SHP77 (cell line): ENCODE measurements at places on chromosomes 13 and 19.

DNA sequence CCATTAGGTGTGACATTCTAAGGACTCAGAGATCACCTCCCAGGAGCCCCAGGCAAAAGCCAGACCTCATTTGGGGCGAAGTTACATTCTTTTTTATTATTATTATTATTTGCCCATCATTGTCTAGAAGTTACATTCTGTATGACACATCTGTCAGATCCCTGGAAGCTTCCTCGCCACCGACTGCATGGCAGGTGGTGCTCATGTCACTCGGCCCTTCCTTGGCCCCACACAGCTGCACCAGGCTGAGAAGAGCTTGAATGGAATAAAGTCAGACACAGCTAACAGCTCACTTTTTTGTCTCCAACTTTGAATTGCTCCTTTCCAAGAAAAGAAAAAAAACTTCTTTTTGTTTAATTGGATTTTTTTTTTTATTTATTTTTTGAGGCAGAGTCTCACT, 41.4 kb upstream of the LDLR start:
- no peak for DNase-seq

- no peak for DNase-seq
These were observed 389.2 kb downstream of the EFNB2 start for GRCh38 chr13:106145997-106146864.

GRCh38 chr13:57640607-57641006, 9.1 kb downstream of the PCDH17 start:
- no peak for DNase-seq

GRCh38 chr19:46786236-46787039, 2.0 kb downstream of the SLC1A5 start:
- peak; percentile 71 for DNase-seq

DNA sequence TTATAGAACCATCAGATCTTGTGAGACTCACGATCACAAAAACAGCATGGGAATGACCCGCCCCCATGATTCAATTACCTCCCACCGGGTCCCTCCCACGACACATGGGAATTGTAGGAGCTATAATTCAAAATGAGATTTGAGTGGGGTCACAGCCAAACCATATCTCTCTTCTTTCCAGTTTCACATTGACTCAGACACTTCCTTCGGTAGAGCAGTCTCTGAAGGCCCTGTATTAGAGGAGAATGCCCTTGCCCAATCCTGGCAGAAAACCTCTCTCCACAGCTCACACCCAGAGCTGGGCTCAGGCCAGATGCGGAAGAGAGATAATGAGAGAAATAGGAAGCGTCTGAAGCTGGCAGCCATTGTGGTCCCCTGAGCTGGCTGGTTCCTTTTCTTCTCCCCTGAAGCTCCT, 72.4 kb upstream of the CLDN10 start:
- DNase-seq: no peak

DNA sequence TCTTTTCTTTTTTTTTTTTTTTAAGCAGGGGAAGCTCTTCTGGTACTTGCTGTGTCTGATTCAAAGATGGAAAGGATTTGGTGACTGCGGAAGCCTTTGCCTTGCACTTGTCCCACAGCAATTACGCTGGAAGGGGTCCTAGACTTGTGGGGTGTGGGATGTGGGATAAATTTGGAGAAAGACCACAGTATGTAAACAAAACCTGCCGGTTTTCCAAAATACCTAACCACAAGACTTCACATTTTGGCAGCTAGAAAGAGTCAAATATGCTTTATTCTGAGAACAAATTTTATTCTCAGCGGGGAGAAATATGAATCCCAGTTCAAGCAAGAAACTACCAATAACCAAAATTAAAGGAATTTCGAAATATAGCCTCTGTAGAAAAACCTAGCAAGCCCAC, 176.5 kb downstream of the SPRY2 start:
- DNase-seq: no peak

- no peak for DNase-seq
These were observed 4.3 kb upstream of the DUXA start for GRCh38 chr19:57171551-57172081.

DNA sequence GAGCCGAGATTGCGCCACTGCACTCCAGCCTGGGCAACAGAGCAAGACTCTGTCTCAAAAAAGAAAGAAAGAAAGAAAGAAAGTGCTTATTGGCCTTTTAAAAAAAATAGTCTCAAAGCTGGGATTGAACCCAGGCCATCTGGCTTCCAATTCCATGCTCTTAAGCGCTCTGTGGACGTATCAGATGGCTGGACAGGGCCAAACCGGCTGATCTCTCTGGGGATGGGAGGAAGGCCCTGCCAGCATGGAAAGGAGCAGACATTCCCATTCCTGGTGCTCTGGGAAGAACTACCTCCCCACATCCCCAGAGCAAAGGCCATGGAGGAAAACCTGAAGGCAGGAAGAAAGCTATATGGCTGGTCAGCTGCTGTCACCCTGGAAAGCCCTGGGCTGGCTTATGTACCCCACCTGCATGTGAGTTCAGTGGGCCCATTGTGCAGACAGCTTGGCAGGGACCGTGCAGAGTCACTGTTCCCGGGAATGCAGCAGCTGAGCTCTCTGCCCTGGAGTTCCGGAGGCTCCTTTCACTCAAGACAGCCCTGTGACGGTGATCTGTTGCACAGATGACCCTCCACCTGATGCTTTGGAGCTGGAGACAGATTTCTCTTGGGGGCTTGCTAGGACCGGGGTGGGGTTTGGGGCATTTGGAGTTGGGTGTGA, 84.3 kb downstream of the SIPA1L3 start:
- no peak for DNase-seq

DNA sequence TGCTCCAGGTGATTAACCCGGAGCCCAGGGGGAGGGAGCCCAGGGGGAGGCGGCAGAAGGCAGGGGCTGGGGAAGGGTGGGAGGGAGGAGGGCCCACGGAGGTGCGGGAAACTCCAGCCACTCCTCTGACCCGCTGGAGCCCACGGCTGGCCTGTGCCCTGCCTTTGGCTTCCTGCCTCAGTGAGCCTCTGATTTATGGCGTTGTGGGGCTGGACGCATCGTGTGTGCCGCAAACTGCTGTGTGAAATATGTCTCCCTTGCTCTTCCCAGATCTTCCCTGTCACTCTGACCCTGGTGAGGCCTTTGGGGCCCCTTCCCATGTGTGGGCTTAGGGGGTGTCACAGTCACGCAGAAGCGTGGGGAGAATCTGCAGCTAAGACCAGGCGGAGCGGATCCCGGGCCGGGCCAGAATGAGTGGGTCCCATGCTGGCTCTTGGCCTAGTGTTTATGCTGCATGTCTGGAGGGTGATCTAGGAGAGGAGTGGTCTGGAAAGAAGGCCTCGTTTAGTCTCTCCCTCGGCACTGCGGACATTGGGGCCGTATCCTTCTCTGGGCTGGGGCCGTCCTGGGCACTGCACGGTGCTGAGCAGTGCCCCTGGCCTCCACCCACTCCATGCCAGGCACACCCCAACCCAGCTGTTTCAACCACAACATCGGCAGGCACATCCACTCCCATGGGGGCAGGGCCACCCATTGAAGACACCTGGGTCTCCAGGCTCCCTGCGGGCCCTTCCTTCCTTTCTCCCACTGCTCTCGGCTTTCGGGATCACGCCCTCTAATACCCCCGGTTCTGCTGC, 123.0 kb downstream of the KDM4B start:
- DNase-seq: no peak

DNA sequence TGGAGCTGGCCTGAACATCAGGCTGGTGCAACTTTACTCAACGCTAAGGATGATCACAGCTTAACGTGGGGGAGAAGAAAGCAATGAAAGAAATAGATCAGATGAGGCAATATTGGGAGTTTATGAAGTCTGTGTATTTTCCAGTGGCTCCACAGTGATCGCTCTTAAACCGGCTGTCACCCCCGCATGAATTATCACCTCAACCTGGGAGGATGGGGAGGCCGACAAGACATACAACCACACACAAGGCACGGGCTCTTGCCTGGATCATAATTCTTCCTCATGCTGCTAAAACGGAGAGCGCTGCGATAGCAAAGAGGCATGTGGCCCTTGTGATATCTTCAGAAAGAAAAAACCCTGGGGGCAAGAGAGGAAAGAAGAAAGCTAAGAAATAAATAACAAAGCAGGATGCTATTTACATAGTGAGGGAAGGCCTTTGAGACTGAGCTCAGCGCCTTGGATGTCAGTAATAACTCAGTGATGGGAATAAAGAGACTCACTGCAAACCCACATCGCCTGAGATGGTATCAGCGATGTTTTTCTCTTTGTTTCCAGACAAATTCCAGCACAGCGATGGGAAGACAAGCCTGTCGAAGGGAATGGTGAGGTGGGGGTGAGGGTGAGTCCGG, 19.1 kb upstream of the CHST8 start:
- no peak for DNase-seq

GRCh38 chr19:12786952-12787351, 4.3 kb upstream of the JUNB start:
- no peak for DNase-seq

DNA sequence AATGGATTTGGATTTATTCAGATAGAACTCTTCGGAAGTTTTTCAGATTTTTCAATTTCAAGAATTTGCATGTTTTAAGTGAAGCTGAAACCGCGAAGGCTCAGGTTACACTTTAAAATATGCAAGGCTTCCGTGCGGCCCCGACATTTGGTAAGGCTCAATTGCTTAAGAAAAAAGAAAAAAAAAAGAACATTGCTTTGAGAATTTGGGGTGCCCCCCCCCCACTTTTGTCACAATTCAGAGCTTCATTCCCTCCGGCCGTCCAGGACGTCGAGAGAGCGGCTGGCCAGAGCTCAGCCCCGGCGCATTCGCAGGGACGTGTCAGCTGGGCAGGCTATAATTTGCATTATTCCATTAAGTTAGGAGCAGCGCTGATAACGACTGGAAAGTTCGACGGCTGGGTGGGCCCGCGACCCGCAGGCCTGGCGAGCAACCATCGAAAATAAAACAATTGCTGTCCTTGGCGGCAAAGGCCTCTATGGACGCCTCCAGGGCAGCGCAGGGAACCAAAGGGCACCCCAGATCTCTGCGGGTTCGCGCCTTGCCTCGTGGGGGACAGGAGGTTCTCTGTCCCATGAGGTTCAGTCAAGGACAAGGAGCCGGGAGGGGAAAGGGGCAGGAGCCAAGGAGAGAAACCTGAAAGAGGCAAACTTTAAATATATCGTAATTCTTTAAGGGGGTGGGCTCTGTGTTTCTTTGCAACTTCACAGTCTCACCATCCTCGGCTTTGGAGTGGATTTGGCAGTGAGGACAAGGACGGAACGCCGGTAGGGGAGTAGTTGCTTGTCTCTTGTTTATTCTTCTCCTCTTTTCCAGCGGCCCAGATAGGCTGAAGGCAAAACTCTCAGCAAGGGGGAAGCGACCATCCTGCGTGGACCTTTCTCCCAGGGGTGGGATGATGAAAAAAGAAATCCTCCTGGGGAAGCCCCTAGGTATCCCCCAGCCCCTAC, 7.0 kb downstream of the SOX21 start:
- DNase-seq: no peak

- no peak for DNase-seq
These were observed 90.2 kb downstream of the RAB20 start for GRCh38 chr13:110471156-110471832.

GRCh38 chr19:9474975-9475374, 23.4 kb downstream of the ZNF560 start:
- DNase-seq: no peak

- peak; percentile 16 for DNase-seq
These were observed 822 bp upstream of the ZNF274 start for GRCh38 chr19:58181902-58182576.

- no peak for DNase-seq
These were observed 339.1 kb upstream of the OBI1 start for GRCh38 chr13:78997902-78998629.

DNA sequence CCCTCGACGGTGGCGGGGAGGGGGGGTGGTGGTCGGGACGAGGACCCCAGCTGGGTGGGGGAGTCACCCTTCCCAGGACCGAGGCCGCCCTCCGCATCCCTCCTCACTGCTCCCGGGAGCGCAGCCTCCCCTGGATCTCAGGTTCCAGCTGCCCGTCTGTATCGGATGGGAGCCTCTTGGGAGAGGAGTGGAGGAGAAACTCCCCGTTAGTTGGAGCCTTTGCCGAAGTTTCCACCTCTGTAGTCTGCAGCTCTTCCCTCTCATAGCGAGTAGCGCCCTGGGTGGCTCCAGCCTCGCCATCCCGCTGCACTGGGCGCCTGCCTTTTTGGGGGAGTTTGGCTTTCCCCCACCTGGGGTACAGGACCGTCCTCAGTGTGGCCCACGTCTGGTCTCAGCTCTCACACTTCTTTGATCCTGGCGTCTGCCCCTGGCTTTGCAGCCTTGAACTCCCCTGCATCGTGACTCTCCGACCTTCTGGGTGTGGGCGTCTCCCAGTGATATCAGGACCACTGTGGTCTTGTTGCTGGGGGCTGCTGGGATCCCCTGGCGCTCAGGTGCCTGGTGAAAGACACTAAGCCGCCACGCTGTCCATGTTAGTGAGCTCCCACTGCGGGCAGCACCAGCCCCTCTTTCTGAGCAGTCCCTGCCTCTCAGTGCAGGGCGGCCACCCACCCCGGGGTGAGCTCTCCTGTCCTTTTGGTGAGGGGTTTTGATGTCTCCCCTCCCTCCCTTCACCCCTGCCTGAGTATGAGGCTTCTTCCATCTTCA, 1.1 kb downstream of the CNOT3 start:
- DNase-seq: no peak

DNA sequence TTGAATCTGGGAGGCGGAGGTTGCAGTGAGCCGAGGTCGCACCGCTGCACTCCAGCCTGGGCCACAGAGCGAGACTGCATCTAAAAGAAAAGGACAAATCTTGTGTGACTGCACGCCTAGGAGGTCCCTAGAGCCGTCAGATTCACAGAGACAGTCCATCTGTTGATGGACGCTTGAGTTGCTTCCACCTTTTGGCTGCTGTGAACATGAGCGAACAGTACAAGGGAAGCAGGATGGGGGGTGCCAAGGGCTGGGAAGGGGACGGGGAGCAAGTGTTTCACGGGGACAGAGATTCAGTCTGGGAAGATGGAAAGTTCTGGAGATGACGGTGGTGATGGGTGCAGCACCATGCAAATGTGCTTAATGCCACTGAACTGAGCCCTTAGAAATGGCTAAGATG, 78.7 kb downstream of the GNG7 start:
- no peak for DNase-seq

DNA sequence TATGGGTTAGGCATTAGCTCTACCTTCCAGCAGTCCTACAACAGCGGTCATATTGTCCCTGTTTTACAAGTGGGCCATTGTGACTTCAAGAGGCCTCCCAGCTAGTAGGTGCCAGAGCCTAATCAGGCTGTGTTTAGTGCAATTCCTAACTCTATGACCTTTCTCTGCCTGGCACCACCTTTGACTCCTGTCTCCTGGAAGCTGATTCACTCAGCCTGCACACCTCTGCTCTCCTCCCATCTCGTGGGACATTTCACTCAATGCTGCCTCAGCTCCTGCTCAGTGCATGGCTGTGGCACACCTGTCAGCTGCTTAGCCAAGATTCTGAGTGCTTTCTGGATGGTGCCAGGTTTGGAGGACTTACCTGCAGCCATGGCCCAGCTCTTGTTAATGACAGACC, 9.5 kb upstream of the GJB6 start:
- no peak for DNase-seq

- DNase-seq: no peak
These were observed 140.2 kb downstream of the TNFSF13B start for GRCh38 chr13:108409730-108410129.
